ENCODE measurements at places on chromosomes 12 and 14.

GRCh38 chr14:70020352-70021170 is 141.3 kb downstream of the SMOC1 start:
- DNase-seq = no peak

DNA sequence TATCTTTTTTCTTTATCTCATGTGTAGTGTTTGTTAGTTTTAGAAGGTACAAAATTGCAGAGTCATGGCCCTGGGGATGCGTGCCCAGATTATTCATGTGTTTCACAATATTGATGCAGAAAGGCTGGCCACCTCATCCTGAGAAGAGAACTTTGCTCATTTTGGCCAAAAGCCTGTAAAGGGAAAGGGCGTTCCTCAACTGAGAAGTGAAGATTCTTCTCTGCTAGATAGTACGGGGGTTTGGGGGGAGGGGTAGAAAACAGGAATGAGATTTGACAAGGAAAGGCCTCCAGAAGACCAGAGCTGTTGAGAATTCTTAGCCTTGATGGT is 1.7 kb downstream of the MGST1 start:
- DNase-seq = no peak

GRCh38 chr12:106220536-106220935 is 27.3 kb downstream of the CKAP4 start:
- DNase-seq = no peak

GRCh38 chr12:118637767-118638370 is 261.5 kb downstream of the SUDS3 start:
- no peak for DNase-seq

DNA sequence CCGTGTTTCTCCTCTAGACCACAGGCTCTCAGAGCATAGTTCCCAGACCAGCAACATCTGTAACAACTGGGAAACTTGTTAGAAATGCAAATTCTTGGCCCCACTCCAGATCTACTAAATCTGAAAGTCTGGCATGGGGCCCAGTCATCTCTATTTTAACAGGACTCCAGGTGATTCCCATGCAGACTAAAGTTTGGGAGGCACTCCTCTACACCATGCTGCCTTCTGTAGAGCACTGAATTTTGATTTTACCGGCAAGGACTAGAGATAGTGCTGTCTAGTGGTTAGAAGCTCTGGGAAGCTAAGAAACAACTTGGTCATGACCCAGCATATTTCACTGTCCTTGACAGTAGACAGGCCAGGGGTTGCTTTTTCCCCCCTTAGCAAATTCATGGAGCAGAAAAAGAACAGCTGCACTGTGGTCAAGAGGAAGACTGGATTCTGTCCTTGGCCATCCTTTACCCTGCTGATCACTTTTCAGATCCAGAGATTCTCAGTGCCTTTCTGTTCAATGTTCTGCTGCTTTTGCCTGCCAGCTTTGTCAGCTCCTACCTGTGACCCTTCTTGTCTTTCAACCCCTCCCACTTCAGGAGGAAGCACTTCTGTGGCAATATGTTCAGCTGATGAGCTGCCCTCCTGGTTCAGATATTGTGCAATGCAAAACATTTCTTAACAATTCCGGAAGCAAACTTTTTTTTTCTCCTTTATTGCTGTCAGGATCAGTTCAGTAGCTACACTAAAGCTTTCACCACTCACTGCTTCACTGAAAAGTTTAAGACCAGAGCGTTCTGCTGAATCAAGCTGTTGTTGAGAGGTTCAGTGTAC is 133.8 kb upstream of the NUDT4 start:
- no peak for DNase-seq

DNA sequence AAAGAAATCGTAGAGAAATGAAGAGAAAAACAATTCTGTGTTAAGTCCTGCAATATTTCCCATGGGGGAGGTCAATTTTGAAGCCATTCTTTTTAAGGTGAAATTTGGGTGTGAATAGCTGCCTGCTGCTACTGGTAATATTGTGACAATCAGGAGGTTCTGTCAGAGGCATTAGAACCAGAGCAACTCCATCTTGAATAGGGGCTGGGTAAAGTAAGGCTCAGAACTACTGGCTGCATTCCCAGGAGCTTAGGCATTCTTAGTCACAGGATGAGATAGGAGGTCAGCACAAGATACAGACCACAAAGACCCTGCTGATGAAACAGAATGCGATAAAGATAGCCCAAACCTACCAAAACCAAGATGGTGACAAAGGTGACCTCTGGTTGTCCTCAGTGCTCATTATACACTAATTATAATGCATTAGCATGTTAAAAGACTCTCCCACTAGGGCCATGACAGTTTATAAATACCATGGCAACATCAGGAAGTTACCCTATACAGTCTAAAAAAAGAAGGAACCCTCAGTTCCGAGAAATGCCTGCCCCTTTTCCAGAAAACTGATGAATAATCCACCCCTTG is 24.8 kb upstream of the MTHFD1 start:
- no peak for DNase-seq

- DNase-seq = no peak
These were observed 544.2 kb downstream of the FOXG1 start for GRCh38 chr14:29310757-29311156.

DNA sequence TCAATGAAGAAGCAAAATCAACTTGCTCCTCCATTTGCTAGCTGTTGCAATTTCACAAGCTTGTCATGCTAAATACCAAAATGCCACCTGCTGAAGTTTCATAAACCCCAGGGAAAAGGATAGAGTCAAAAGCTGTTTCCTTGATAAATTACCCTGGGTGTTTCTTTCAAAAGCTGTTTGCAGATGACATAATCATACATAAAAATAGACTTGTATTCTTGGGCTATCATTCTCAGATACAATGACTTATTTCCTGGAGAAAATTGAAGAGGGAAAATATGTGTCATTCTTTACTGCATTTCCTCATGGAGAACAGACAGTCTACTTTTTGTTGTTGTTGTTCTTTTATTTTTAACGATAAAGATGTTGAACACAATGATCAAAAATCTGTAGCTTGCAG is 119.2 kb downstream of the GALC start:
- DNase-seq = no peak

DNA sequence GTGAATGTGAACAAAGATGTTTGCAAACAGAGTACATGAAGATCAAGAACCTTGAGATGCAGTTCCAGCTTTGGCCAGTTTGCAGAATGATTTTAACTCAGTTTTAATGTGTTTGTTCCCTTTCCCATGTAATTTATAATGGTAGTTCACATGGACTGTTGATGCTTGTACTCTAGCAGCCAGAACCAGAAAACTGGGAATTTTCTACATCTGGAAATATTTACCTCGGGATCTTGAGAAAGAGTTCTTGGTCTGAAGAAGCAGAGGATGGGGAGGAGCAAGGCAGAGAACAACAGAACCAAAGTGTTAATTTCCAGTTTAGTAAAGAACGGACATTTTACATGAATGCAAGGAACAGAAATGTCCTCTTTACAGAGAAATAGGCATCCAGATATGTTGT is 37.0 kb upstream of the PMCH start:
- no peak for DNase-seq

DNA sequence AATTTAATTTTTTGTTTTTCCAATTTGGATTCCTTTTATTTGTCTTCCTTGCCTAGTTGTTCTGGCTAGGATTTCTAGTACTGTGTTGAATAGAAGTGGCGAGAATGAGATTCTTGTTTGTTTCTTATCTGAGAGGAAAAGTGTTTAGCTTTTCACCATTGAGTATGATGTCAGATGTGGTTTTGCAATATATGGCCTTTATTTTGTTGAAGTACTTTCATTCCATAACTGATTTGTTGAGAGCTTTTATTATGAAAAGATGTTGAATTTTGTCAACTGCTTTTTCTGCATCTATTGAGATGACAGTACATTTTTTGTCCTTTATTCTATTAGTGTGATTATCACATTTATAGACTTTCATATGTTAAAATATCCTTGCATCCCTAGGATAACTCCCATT is 462.0 kb downstream of the CCDC91 start:
- DNase-seq = no peak

DNA sequence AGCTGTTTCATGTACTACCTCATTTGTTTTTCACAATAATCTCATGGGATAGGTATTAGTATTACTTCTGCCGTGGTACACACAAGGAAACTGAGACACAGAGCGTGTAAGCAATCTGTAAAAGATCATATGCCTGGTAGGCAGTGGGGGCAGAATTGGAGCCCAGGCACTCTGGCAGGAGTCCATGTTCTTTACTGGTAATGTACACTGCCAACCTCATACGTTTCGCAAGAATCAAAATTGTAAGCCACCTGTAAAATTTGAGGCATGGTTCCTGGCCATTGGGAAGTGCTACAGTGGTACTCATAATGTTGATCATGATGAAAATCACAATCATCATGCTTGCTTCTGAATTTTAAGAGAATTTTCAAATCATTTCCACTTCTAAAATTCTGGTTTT is 40.7 kb downstream of the TMTC1 start:
- no peak for DNase-seq

DNA sequence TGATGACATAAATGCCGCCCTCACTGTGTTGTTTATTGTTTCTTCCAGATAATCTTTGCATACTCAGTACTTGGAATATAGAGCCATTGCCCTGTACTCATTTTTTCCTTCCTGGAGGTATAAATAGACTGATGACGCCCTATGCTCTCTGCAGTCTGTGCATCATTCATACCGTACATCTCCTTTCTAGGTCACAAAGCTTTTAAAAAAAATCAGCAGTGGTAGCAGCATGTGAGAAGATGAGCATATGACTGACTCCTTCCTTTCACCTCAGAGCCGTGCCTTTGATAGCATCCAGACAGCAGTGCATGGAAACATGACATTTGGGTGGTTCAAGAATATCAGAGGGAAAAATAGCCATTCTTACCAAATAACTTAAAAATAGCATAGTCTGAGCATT is 77.3 kb downstream of the PDE3A start:
- no peak for DNase-seq

DNA sequence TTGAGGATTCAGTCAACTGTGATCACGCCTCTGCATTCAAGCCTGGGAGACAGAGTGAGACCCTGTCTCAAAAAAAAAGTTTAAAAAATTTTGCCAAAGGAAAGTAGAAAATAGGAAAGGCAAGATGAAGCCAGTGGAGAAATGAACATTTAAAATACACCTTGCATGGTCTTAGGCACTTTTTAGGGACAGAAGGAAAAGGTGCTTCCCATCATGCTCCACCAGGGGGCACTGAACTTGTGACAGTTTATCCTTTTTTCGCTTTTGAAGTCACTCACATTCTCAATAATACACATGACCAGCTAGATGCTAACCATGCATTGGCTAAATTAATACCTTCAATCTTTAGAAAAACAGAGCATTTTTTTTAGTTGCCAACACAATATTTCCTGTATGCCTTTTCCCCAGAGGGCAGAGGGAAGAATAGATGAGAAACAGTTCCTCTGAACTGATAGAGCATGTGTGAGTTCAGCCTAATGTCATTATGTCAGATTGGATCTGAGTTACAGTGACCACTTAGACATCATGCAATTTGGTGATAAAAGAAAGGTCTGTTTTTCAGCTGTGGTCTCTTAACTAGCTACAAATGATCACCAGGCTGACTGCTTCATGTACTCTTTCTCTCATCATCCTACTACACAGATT is 221.8 kb upstream of the SSTR1 start:
- DNase-seq = no peak

DNA sequence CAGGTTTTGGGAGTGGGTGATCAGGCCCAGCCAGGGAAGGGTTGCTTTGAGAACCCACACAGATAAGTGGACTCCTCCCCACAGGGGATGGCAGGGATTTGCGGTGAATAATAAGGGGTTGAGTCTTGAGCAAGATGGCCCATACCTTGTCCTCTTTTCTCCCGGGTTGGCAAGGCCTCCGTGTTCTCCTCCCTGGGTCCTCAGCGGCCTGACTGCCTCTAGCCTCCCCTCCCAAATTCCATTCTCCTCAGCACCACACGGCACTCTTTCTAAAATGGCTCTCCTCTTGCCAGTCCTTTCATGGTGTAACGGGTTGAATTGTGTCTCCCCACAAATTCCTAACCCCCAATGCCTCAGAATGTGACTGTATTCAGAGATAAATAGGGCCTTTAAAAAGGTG is 70.0 kb downstream of the CHST11 start:
- no peak for DNase-seq

DNA sequence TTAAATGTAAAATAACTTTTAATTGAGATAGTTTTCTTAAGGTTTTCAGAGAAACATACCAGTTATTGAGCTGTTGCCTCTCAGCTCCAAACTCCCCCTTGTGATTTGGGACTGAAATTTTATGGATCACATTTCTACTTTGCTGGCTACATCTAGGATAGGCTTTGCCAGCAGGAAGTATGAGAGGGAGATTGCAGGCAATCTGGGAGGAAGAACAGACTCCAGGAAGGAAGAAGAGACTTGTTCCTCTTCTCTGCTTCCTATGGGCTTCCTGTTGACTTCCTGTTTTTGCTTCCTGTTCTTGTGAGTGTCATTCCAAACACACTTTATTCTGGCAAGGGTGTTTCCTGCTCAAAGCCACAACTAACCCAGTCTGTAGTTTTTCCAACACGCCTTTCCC is 312.9 kb downstream of the ITPR2 start:
- no peak for DNase-seq

- no peak for DNase-seq
These were observed 1031.3 kb downstream of the FSCB start for GRCh38 chr14:43475757-43476156.

- no peak for DNase-seq
These were observed 18.7 kb upstream of the KICS2 start for GRCh38 chr12:64240781-64241180.

DNA sequence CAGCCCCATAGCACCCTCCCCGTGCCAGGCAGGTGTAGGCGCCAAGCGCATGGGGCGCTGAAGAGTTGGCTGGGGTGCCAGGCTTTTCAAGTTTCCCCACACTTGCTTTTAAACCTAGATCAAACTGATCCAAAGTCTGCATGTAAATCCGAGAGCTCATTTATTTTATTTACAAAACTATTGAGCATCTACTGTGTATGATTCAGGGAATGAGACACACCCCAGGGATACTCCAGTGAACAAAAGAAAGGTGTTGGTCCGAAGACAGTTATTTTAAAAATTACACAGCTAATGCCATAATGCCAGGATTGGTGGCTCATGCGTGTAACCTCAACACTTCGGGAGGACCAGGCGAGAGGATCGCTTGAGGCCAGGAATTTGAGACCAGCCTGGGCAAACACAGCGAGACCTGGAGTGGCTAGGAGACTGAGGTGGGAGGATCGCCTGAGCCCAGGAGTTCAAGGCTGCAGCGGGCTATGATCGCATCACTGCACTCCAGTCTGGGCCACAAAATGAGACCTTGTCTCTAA is 780 bp upstream of the SLC41A2 start:
- no peak for DNase-seq

DNA sequence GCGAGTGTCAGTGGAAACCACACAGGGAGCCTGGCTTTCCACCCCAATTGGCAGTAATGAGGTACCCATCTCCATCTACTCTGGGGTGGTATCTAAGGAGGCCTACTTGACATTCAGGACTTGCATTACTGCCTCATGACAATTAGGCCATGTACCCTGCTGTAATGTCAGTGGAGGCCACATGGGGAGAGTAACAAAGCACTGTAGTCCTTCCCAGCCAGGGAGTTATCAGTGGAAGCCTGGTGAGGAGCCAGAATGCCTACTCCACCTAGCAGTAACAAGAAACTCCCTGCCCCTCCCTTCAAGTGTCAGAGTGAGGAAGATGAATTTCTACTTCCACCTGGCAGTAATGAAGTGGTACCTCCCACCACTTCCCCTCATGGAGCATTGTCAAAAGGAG is 12.5 kb downstream of the TIMM9 start:
- DNase-seq = no peak

GRCh38 chr14:66070542-66071319 is 415.4 kb upstream of the CCDC196 start:
- DNase-seq = peak; percentile 20
